ENCODE measurements at places on chromosomes 16 and 17.
A peak's percentile ranks its signal among the peaks of the same experiment; 100 is the strongest.

GRCh38 chr17:73104450-73104849 lies 12.0 kb upstream of the SLC39A11 start:
- DNase-seq = no peak

- no peak for DNase-seq
These were observed 6.5 kb downstream of the ODF4 start for GRCh38 chr17:8345951-8346665.

GRCh38 chr17:35740997-35741931 lies 9.8 kb downstream of the RASL10B start:
- no peak for DNase-seq

DNA sequence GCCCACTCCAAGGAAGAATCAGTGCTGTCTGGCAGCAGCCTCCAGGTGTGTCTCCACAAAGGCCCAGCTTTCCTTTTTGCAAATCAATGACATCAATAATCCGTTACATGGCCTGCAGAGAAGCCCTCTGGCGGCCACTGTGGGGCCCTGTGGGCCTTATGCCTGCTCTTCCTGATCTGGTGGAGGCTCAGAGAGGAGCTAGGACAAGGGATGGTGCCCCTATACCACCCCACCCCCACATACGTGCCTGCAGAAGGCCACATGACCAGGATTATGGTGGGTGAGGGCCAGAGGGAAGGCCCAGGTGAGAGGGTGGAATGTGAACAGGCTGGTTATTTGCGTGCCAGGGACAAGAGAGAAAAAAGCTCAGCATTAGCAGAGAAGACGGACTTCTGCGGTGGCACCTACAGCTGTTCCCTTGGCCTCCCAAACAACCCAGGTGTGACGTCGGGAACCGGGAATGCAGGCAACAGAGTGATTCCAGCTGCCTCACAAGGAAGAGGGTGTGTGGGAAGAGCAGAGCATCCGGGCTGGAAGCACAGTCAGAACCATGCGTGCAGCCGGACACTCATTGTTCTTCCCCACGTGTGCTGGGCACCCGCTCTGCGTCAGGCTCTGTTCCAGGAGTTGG lies 22.5 kb downstream of the EIF4A3 start:
- no peak for DNase-seq

- DNase-seq = no peak
These were observed 5.1 kb downstream of the CDR2 start for GRCh38 chr16:22369221-22369811.

DNA sequence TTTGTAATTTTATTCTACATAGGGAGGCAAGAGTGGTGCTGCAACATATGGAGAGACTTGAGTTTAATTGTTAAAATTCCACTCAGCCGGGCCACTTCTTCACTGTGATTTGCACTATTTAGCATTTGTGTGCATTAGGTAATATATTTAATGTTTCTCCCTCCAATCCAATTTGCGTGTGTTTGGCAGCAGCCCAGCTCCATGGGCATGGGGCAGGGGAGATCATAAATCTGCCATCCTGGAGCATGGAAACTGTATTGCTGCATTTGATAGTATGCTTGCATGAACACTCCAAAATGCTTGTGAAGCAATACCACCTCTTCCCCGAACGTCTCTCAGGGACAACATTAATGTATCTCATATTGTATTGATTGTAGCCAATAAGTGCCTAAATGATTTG lies 339.1 kb upstream of the RBFOX1 start:
- DNase-seq = no peak

DNA sequence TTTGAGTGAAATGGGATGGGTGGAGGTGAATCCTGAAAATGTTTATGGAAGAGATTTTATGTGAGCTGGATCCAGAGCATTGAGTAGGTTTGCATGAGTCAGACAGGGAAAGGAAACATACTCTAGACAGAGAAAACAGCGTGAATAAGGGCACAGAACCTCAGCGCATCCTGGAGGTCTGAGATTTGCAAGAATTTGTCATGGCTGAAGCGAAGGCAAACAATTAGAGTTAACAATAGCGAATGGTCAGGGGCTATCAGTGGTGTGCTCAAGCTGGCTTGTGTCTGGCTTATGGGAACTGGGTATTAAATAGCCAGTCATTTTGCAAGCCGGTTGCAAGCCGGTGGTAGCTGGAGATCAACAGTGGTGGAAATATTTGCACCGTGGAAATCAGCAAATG lies 36.4 kb downstream of the MAP2K6 start:
- no peak for DNase-seq

GRCh38 chr17:67165201-67165600 lies 79.8 kb downstream of the HELZ start:
- DNase-seq = no peak

GRCh38 chr17:50206604-50207293 lies 5.3 kb upstream of the COL1A1 start:
- peak; percentile 18 for DNase-seq

DNA sequence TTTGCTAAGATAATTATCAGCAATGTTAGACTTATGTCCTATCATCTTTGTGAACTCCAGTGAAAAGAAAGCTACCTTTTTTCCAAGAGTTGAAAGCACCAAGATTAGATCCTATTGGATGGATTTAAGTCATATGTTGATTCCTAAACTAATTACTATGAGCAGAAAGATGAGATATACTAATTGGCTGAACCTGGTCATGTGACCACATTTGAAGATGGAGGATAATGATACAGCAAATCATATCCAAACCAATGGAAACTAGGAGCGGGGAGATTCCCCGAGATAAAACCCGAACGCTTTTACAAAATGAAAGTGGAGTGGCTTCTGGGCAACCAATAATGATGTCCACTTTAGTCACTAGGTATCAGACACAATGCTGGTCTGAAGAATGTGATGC lies 1060.2 kb upstream of the EEF2KMT start:
- no peak for DNase-seq

GRCh38 chr17:66663041-66663606 lies 171.8 kb upstream of the CACNG5 start:
- DNase-seq = no peak

DNA sequence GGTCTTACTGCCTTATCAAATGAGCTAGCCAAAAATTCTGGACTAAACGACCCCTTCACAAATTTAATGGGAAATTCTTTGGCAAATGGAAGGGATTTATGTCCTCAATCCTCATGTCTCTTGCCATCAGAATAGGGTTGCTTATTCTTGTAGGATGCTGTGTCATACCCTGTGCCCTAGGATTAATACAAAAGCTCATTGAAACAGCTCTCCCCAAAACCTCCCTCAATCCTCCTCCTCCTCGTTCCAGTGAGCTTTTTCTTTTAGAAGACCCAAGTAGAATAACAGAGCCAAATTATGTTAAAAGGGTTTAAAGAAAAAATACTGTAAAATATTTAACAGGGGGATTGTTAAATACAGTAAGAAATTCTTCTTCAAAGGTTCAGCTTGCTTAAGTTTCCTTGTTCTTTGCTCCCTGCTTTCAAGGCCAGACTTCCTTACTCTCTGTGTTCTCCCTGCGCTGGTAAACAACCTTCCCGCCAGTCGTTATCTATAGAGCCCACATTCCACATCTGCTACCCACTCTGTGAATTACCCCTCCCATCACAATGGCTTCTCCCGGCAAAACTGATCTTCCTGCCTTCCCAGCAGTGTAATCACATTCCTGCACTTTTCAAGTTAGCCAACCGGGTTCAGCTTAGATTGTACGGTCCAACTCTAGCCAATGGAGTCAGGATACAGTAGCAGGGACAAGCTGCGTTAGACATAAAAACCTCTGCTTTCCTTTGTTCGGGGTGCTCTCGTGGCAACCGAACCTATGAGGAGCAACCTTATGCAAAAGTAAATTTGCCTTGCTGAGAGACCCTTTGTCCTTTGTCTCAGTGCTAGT lies 9.7 kb downstream of the HPR start:
- DNase-seq = no peak

GRCh38 chr17:17724307-17725010 lies 43.2 kb downstream of the RAI1 start:
- DNase-seq = peak; percentile 11

DNA sequence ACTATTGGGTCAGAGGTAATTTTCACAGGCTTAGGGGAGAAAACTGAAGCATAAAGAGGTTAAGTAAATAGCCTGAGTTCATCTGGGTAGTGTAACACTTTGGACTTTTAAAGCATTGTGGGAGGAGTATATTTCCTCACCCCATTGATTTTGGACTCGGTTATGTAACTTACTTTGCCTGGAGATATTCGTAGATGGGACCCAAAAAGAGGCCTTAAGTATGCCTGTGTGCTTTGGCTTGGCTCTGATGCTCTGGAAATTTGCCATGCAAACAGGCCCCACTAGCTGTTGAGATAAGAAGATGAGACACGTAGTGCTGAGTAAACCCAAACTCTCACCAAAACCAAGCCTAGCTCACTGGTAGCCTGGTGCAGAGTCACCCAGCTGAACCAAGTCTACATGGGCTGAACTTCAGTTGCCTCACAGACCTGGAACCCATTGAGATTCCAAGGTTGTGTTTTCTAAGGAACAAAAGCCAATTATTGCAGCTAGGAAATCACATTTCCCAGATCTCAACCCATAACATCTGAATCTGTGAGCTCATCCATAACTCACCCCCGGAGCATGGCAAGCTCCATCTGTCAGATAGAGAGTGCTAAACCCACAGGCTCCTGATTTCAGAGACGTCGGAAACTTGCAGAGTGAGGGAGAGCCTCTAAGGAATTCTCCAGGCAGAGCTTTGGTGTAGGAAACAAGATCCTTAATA lies 536.0 kb upstream of the C16orf82 start:
- DNase-seq = no peak

DNA sequence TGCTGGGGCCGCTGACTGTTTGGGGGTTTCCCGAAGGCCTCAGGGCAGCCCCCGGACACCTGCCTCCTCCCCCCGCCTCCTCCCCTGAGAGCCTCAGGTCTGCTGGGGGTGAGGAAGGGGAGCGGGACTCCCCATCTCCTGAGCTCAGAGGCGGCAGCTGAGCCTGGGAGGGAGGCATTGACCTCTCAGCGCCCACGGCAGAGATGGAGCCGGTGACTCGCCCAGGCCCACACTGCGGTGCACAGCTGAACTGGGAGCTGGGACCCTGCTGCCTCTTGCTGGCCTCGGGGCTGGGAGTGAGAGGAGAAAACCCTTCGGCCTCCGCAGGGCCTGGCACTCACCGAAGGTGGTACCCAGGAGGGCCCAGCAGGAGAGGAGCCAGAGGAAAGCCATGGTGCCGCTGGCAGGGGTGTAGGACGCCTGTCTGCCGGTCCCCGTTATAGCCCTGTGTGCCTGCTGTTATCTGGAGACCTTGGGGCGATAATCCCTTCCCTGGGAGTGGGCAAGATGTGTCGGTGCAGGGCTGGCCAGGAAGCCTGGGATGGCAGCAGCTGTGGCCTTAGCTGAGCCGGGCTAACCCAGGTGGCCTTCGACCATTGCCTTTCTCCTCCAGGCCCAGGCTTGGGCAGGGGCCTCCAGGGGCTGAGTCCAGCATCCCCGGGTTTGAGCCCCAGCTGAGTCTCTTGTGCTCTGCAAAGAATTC lies at the start of gene CTRB2:
Gene CTRB2, minus strand, starts transcription at position 413 of the 703 bp plus-strand sequence. Its CDS starts 20 bp downstream, at position 393.
- DNase-seq = no peak

- DNase-seq = no peak
These were observed 29.9 kb downstream of the KANSL1 start for GRCh38 chr17:46163316-46163715.

GRCh38 chr16:57531635-57532265 lies 4.6 kb downstream of the CCDC102A start:
- DNase-seq = no peak

GRCh38 chr17:30134551-30134950 lies 17.9 kb downstream of the NSRP1 start:
- DNase-seq = no peak

DNA sequence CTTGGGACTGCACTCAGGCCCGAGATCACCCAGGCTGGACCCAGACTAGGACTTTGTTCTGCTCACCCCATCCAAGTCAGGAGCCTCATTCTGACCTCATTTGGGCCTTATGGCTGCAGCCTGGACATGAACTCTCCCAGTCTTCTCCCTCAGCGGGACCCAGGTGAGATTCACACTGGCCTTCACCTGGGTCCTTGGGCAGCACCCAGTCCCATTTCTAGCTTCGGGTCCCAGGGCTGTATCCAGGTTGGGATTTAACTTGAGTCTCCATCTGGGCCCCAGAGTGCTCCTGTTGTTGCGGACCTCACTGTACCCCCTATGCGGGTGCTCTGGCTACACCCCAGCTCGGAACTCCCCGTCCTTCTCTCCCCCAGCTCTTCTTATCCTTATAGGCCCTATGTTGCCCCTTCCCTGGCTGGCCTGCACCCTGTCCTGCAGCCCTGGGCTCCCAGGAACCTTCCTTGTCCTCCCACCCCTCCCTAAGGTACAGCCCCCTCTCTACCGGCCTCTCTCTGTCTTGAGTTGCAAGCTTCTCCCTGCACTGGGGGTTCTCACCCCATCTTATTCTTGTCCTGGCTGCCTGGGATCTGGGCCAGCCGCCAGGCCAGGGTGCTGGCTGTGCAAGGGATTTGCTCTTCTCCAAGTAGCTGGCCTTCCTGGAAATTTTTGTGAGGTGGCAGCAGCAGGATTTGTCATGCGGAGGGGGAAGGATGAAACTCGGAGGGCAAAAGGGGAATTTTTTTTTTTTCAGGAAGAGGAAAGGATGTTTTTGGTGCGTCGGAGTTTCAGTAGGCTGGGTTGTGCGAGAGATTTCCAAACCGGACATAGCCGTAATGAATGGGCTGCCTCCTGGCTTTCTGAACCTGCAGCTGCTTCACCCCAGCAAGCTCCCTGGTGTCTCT lies 904 bp downstream of the MAP2K3 start:
- DNase-seq = no peak

GRCh38 chr17:16486373-16487250 lies 5.4 kb downstream of the LRRC75A start:
- DNase-seq = no peak
